ENCODE measurements at places on chromosomes 4 and X. TPM values are rescaled to one million over a fixed set of nuclear protein-coding genes. Genes with fewer than 3 reads are reported as not detected.

The TBC1D8B gene
- total RNA-seq, result 5.1 TPM

DNA sequence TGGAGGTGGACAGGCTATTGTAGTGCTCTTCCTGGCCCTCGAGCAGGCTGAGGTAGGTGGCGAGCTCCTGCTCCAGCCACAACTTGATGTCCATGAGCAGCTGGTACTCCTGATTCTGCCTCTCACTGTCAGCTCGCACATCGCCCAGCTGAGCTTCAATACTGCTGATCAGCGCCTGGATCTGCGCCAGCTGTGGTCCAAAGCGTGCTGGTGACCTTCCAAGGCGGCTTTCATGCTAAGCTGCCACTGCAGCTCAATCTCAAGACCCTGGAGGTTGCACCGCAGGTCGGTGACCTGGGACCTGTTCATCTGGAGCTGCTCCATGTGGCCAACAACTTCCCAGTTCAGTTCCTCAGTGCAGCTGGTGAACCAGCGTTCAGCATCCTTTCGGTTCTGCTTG is 31.2 kb downstream of the LRIT3 start:
- no peak for DNase-seq

- no peak for DNase-seq
Observed at GRCh38 chr4:152359208-152360044, 176.5 kb downstream of the FBXW7 start.

DNA sequence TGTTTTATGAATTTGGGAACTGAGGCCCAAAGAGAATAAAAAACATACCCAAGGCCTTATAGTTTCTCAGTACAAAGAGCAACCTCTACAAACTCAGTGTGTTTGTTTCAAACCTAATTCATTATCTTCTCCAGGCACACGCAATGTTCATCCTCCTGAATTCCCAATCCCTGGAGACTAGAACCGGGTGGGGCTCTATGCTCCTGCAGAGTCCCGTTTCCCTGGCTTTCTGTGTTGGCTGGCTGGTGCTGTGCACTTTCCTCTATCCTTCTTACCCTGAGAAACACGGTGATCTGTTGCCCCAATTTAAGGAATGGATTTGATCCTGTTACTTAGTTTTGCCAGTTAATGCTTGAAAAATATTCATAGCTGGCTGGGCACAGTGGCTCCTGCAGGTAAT is 63.9 kb downstream of the FGFBP1 start:
- DNase-seq, result no peak

DNA sequence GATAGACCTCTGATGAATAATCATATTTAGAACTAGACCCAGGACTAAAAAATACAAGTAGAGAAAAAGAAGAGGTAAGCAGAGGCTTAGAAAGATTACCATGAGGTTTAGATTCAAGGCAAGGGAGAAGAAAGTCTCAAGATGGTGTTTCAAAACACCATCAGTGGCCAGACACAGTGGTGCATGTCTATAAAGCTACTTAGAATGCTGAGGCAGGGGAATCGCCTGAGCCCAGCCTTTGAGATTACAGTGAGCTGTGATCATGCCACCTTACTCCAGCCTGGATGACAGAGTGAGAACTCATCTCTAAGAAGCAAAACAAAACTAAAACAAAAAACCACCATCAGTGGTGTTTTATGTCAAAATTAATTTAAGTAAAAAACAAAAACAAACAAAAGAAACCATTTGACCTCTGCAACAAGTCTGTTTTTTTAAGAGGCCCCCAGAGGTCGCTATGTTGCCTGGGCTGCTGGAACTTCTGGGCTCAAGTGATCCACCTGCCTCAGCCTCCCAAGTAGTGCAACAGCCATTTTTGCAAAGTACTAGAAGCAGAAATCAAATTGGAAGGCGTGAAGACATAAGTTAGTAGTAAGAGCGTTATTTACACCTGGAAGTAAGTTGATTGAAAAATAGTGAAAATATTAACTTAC is 784.3 kb downstream of the ADGRL3 start:
- DNase-seq, result no peak

DNA sequence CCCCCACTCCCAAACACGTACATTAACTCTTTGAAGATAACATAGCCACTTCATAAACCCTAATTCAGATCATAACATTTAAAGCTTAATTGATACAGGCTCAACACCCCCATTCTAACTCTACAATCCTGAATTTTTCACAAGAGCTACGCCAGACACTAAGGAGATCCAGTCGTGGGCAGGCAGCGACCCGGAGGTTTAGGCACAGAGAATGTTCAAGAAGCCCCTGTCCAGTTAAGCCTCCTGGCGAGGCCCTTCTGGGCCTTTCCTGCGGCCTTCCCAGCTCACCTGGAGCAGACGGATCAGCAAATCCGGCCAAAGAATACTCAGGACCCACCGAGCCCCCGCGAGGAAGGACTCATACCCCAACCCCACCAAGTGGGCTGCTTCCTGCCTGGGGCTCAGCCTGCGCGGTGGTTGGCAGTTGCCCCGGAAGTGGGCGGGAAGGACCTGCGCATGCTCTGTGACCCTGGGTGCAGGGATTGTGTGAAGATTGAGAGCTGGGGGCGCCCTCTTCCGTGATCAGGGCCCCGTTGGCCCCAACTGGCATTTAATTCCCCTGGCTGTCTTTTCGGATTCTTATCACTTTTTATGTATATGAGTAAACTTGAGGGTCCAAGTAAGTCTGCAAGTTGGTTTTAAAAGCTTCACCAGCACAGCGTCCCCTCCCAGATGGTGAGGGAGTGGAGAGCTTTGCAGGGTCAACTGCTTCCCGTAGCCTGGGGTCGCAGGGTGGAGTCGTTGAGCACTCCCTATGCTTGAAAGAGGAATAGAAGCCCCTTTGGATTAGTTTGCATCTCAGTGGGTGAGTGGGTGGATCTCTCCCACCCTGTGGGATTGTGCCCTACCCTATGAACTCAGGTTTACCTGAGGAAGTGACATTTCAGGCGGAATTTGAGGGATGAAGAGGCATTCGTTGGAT is at the start of gene TRIM61:
Gene TRIM61 (minus strand): TSS at position 415 of the 922 bp plus-strand sequence. CDS start 7,655 bp downstream, outside the sequence.
- DNase-seq, result no peak

The SLC25A14 gene
- 20.2 TPM for total RNA-seq

The TMEM156 gene
- total RNA-seq, result 0.77 TPM

The HTR2C gene
- total RNA-seq, result not detected

The TET2 gene
- total RNA-seq, result 9.5 TPM

The TEX11 gene
- total RNA-seq, result not detected

GRCh38 chrX:23883737-23884354 is 23.9 kb downstream of the APOO start:
- DNase-seq, result peak; percentile 83

DNA sequence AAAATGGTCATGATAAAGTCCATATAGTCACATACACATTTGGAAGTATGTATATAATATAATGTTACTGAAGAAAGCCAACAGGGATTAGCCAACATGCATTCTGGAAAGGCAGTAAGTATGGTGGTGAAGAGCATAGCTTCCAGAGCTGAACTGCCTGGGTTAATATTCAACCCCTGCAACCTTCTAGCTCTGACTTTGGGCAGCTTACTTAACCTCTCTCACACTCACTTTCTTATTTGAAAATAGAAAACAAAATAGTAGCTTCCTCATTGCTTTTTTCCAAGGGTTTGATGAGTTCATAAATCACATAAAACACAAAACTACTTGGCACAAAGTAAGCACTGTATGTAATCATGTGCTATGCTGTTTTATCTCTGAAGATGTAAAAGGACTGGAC is 216.4 kb downstream of the CHIC2 start:
- DNase-seq, result no peak

DNA sequence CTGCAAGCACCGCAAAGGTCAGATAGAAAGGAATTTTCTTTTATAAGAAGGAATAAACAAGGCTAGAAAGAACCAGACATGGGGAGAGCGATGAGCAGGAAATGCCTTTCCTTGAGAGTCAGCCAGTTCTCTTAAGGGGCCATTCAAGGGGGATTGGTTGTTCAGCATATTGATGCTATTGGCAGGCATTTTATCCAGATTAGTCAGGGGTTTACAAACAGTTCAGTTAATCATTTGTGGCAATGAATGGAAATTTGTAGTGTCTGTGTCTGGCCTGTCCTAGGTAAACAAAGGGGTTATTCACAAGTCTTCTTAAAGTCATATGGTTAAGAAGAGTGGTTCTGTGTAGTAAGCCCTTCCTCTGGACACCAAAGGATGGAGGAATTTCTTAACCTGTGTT is 184.7 kb upstream of the FRMPD4 start:
- peak; percentile 69 for DNase-seq

DNA sequence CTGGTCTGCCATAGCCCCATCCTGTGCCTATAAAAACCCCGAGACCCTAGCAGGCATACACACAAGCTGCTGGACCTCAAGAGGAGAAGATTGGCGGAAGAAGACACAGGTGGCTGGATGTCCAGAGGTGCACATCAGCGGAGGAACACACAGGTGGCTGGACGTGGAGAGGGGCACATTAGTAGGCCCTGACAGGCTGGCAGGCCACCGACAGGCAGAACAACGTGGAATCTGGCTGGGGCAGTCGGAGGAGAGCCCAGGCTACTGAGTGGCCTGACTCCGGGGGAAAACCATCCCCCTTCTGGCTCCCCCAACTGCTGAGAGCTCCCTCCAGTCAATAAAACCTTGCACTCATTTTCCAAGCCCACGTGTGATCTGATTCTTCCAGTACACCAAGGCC is 512.5 kb upstream of the AMOT start:
- DNase-seq, result no peak

GRCh38 chr4:27463816-27464215 is 603.2 kb downstream of the STIM2 start:
- DNase-seq, result no peak

DNA sequence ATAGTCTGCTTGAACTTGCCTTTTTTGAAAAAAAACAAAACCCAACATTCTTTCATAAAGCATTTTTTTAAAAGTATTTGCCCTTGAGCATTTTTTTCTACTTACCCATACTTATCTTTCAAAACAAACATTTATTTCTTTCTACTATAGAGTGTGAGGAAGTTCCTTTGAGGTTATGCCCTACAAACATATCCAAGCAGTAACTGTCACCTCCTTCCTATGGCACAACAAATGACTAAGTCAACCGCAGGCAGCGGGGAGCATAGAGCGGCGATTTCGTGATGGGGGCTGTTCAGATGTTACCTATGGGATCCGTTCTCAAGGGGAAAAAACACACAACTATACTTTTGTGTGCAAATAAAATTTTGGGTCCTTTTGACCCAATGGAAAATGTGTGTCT is 19.4 kb downstream of the SPRY1 start:
- peak; percentile 82 for DNase-seq

- DNase-seq, result peak; percentile 24
Observed at GRCh38 chrX:76148041-76148665, 24.7 kb upstream of the PBDC1 start.

GRCh38 chr4:182695842-182696241 is 221.3 kb downstream of the DCTD start:
- DNase-seq, result peak; percentile 8

GRCh38 chr4:125368671-125369081 is 53.9 kb downstream of the FAT4 start:
- peak; percentile 77 for DNase-seq

DNA sequence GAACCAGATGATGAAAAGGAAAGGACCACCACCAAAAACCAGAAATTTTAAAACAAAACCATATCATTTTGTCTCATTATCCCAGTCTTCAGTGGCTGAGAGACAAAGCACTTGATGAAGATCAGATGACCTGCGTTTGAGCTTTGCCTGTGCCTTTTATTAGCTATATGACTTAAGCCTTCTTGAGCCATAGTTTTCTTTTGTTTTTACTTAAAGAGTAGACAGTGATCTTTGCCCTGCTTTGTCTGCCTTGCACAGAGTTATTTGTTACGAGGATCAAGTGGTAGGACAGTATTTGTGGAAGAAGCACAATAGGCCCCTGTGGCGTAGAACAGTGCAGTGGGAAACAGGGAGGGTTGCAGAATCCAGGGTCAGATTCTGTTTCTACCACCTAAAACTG is 89.9 kb downstream of the SLC10A6 start:
- no peak for DNase-seq

DNA sequence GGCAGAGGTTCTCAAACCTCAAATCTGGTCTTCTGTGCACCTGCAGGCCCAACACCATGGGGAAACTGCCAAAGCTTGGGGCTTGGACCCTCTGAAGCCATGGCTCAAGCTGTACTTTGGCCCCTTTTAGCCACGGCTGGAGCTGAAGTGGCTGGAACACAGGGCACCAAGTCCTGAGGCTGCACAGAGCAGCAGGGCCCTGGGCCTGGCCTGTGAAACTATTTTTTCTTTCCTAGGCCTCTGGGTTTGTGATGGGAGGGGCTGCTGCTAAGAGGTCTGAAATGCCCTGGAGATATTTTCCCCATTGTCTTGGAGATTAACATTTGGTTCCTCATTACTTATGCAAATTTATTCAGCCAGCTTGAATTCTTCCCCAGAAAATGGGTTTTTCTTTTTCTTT is 18.3 kb upstream of the PI4K2B start:
- DNase-seq, result no peak

The MGARP gene
- 2.1 TPM for total RNA-seq

- no peak for DNase-seq
Observed at GRCh38 chrX:11567528-11568220, 98.0 kb downstream of the ARHGAP6 start.

- DNase-seq, result no peak
Observed at GRCh38 chr4:91681544-91681943, 622.2 kb upstream of the GRID2 start.

The UVSSA gene
- total RNA-seq, result 11.1 TPM

- DNase-seq, result no peak
Observed at GRCh38 chr4:159027535-159027934, 75.3 kb upstream of the RAPGEF2 start.

DNA sequence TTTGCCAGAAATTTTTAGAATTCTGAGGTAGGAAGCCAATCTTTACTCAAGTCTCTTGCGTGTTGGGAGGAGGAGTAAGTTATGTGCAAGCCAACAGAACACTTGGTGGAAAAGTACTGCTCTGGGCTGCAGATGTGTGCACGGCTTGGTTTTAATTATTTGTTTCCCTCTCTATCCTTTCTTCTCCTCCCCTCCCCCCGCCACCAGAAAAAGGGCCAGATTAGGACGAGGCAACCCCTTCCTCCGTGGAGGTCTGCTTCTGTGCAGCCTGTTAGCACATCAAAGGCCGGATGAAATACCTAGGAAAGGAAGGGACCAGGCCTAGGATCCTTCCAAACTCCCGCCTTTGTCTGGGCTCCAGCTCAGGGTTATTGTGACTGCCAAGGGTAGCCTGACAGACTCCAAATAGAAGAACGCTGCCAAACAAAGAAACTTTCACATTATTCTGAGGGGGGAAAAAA is 1.0 kb upstream of the PGRMC1 start:
- DNase-seq, result no peak

GRCh38 chrX:13000301-13000811 is 25.4 kb downstream of the TMSB4X start:
- DNase-seq, result no peak

DNA sequence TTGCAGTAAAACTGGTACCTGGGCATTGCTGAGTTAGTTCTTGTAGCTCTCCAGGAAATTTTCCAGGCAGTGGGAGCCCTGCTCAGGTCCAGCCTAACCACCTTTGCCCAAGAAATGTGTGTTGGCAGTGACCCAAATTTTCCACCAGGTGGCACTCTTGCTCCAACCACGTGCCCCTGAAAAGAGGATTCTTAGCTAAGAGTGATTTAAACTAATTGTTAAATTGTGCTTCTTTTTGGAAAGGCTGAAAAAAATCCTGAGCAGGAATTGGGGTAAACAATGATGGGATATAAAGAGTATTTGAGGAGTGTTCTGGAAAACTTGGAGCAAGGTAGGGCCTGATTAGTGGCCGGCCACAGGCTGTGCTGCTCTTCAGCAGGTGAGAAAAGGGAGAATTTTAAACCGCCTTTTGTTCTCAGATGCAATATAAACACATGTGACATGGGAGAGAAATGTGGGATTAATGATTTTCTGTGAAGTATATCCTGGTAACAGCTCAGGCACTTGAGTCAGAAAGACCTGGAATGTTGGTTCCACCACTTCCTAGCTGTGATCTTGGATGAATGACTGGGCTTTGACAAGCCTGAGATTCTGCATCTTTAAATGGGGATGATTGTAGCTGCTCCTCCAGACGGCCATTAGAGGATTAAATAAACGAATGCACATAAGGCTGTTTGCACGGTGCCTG is 219.6 kb downstream of the PTTG2 start:
- peak; percentile 64 for DNase-seq

Data from LHCN-M2 (cell line).